Esophagus squamous epithelium (tissue), 5 donors: ENCODE measurements at places on chromosomes 3 and 15.

- no peak for DNase-seq
These were observed 147.6 kb downstream of the LRRK1 start for GRCh38 chr15:101066501-101067408.

DNA sequence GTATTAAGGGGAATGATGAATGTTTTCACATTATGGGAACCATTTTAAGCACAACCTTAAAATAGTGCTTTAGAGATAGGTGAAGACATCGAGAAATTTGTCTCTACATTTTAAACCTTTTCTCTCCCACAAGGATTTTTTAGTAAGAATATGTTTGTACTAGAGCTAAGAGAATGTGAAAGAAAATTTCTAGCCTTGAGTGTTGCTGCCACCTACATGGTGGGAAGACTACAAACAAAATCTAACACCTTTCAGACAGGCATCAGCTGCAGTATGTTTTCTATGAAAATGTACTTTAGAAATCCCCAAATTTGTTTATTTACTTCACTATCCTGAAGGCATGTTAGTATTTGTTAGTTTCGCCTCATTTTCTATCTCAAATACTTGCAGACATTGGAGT is 247.4 kb downstream of the WDR72 start:
- no peak for DNase-seq

DNA sequence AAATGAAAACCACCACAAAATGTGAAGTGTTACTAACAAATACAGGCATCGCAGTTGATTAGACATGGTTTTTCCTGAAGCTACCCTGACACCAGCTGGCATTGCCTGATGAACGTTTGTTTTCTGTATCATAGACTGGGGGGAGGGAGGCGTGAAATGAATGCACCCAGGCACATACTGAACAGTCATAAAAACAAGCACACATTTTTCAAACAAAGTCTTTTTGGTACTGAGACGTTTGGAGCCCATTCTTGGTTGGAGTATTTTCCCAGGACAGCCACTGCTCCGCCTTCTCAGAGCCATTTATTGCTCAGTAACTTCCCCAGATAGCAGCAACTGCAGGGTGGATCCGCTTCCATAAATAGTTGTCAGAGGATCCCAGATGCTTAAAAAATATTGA is 52.4 kb downstream of the KLF13 start:
- DNase-seq = no peak

- no peak for DNase-seq
These were observed 46.3 kb downstream of the SENP7 start for GRCh38 chr3:101466465-101467309.

- DNase-seq = no peak
These were observed 57.9 kb downstream of the TRAK1 start for GRCh38 chr3:42148982-42149432.

DNA sequence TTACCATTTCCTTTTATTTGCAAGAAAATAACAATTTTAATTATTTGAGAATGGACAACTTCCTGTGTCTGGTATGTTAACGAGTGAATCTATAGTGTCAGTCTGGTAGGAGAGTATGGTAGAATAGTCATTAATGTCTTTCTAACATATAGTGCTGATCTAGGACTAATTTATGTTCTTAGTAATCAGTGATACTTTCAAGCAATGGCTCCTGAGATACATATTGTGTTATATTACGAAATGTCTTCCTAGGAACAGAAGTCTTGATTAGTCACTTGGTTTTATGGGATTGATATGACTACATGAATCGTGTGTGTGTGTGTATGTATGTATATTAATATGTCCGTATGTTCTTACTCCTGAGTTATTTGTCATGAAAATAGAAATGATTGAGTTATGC is 66.6 kb upstream of the PAQR5 start:
- no peak for DNase-seq

DNA sequence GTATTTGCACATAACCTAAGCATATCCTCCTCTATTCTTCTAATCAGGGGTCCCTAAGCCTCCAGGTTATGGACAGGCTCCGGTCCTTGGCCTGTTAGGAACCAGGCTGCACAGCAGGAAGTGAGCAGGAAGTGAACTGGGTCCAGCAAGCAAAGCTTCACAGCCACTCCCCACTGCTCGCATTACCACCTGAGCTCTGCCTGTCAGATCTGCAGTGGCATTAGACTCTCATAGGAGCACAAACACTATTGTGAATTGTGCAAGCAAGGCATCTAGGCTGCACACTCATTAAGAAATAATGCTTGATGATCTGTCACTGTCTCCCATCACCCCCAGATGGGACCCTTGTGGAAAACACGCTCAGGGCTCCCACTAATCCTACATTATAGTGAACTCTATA is 9.8 kb downstream of the MSL2 start:
- no peak for DNase-seq

GRCh38 chr3:61897848-61898247 is 336.5 kb downstream of the PTPRG start:
- DNase-seq = no peak

GRCh38 chr3:61570813-61571212 is 9.4 kb downstream of the PTPRG start:
- DNase-seq = no peak
